Stimulated activated CD4-positive, alpha-beta T cell treated with anti-CD3 and anti-CD28 coated beads, Interleukin-12 subunit alpha, Interleukin-12 subunit beta, amount 100 ng/mL, for 48 hours (primary cell): ENCODE measurements at places on chromosomes 11 and 22.

- no peak for DNase-seq
Measured at GRCh38 chr22:38569181-38569971, 607 bp downstream of the DMC1 start.

- DNase-seq: no peak
Measured at GRCh38 chr11:1302461-1303125, 6.8 kb downstream of the TOLLIP start.

GRCh38 chr22:38239101-38239761 lies 33.6 kb downstream of the TMEM184B start:
- DNase-seq: no peak

- no peak for DNase-seq
Measured at GRCh38 chr11:132632641-132633124, 899.6 kb downstream of the OPCML start.

- no peak for DNase-seq
Measured at GRCh38 chr11:36376009-36376887, 80.2 kb downstream of the PRR5L start.

DNA sequence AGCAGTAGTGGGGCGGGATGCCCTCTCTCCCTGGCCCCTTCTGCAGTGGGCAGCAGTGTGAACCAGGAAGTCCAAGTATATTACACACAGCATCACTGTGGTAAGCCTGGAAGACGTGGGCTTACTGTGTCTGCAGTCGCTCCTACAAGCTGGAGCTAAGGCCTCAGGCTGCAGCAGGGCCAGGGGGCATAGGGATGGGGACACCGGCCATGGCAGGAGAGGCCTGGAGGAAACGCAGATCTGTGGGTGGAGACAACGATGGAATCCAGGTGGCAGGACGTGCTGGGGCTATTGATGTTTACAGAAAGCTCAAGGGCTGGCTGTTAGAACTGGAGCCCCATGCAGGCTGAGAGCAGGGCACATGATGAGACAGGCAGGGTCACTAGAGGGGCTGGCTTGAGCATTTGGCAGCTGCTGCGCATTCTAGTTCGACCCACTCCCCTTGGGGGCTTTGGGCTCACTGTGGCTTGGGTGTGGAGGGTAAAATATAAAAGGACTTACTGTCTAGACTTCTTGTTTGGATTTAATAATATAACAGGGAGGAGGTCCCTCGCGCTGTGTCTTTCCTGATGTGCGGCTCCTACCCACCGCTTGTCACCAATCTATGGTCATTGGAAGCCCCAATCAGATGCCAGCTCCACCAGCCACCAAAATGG lies 539.5 kb downstream of the TBC1D22A start:
- no peak for DNase-seq

DNA sequence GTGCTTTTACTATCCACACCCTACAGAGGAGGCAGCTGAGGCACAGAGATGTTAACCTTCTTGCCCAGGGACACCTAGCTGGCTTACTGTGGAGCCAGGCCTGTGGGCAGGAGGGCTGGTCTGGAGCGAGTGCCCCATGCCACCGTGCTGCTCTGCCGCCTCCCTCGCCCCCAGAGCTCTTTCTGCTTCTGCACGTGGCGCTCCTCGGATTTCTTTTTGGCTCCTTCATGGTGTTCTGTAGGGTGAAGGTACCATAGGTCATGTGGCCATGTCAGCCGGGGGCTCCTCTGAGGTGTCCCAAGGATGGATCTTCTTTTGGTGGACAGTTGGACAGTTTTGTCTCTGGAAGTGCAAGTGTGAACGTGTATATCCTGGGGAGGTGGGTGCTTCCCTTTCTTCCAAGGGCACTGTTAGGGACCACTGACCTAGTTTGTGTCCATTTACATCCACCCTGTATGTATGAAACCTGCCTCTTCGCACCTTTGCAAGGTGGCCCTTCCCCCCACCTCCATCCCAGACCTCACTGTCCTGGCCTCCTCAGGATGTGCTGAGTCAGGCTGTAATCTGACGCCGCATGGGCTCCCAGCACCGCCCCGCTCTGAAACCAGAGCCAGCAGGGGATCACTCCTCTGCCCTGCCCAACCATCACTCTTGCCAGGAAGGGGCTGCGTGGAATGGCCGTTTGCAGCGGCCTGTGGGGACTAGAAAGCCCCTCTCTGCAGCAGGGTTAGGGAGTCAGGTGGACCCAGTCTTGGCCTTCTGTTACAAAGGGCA lies 31.7 kb downstream of the POLR3H start:
- DNase-seq: no peak

GRCh38 chr22:39309364-39309861 lies 10.0 kb downstream of the RPL3 start:
- DNase-seq: no peak

DNA sequence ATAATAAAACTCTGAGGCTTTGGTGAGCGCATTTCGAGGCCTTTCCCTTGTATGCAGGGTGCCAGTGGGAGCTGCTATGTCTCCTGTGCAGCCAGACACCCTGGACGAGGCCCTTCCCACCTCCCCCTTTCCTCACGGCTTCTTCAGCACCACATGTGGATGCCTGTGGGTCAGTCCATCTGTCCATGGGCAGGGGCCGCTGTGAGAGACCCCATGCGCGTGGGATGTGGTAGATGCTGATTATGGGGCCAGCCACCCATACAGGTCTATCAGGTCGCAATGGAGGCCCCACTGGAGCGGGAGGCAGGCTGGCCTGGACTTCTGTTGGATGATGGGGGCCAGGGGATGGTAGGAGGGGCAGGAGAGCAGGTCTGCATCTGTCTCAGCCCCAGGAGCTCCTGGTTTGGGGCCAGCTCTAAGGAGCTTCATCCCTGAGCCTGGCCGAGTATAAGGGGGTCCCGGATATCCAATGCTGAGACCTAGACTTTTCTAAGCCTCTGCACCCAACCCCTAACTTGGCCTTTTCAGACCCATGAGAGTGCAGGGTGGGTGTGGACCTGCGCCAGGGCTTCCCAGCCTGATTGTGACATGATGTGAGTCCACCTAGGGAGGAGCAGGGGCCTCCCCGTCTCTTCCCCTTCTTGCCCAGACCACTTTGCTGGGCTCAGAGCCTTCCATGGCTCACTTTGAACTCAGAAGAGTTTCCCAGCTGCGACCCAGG lies 14.0 kb upstream of the DGCR8 start:
- DNase-seq: no peak

GRCh38 chr11:133956650-133957633 lies at the start of gene IGSF9B:
IGSF9B (minus strand) TSS chr11:133956968; CDS start chr11:133956754, 214 bp downstream.
- peak; percentile 87 for DNase-seq

GRCh38 chr11:12094872-12095800 lies 15.3 kb upstream of the MICAL2 start:
- no peak for DNase-seq

DNA sequence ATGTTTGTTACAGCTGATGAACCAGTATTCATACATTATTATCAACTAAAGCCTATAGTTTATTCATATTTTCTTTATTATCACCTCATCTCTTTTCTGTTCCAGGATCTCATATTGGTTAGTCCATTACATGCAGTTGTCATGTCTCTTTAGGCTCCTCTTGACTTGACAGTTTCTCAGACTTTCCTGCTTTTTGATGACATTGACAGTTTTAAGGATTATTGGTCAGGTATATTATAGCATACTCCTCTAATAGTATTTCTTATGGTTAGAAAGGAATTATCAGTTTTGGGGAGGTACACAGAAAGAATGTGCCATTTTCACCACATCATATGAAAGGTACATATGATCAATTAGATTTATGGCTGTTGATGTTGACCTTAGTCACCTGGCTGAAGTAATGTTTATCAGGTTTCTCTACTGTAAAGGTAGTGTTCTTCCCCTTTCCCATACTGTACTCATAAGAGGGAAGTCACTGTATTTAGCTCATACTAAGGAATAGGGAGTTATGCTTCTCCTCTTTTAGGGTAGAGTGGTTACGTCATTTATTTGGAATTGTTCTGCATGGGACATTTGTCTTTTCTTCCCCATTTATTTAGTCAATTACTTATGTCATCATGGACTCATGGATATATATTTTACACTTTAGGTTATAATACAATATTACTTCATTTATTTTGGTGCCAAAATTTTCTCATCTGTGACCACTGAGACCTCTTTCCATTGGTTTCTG lies 9.4 kb upstream of the ANO3 start:
- no peak for DNase-seq

DNA sequence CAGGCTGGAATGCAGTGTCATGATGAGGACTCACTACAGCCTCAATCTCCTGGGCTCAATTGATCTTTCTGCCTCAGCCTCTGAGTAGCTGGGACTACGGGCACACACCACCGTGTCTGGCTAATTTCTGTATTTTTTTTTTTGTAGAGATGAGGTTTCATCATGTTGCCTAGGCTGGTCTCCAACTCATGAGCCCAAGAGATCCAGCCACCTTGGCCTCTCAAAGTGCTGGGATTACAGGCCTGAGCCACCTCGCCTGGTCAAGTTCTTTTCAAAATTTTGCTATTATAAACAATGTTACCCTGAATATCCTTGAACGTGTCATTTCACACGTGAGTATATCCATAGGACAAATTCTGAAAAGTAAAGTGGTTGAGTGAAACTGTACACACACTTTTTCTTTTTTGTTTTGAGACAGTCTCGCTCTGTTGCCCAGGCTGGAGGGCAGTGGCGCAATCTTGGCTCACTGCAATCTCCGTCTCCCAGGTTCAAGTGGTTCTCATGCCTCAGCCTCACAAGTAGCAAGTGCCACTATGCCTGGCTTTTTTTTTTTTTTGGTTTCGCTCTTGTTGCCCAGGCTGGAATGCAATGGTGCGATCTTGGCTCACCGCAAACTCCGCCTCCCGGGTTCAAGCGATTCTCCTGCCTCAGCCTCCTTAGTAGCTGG lies 21.6 kb upstream of the EP300 start:
- DNase-seq: no peak
